ENCODE measurements at places on chromosomes 11 and 22.

DNA sequence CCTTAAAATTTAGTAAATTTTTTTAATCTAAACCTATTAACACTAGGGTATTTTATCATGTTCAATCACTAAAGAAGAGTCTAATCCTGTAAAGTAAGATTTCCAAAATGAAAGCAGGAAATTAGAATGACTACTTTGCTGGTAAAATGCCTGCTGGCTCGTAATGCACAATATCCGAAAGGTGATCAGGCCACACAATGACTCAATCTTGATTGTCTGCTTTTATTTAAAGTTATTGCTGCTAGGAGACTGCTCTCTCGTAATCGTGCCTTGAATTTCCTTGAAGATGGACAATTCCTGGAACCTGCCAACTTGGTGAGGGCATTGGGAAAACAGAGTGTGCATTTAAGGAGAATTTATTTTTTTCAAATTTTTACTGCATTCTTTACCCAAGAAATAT lies 1786.5 kb upstream of the RAG2 start:
- DNase-seq, result no peak

DNA sequence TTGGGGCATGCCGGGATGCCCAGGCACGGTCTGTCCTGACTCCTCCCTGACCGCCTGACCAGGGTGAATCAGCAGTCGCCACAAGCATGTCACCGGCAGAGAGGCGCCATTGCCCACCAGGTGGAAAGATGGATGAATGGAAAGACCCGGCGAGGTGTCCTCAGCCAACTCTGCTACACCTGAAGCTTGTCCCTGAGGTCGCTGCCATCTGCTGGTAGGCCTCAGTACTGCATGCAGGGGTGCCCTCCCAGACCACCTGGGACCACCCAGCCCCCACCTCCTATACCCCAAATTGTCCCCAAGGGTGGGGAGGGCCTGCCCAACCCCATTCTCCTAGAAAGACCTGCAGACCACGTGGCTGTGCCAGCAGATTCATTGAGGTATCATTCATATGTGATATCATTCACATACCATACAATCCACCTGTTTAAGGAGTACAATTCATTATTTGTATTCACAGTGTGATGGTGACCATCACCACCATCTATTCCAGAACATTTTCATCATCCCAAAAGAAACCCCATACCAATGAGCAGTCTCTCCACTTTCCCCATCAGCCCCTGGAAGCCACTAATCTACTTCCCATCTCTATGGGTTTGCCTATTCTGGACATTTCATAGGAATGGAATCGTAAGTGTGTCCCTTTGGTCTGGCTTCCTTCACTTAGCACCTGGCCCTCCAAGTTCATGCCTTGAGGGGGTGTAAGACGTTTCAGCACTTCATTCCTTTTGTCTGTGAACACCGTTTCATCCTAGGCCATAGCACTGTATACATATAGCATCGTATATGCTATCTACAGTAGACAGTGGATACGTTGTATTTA lies 17.5 kb downstream of the FGF3 start:
- DNase-seq, result no peak

DNA sequence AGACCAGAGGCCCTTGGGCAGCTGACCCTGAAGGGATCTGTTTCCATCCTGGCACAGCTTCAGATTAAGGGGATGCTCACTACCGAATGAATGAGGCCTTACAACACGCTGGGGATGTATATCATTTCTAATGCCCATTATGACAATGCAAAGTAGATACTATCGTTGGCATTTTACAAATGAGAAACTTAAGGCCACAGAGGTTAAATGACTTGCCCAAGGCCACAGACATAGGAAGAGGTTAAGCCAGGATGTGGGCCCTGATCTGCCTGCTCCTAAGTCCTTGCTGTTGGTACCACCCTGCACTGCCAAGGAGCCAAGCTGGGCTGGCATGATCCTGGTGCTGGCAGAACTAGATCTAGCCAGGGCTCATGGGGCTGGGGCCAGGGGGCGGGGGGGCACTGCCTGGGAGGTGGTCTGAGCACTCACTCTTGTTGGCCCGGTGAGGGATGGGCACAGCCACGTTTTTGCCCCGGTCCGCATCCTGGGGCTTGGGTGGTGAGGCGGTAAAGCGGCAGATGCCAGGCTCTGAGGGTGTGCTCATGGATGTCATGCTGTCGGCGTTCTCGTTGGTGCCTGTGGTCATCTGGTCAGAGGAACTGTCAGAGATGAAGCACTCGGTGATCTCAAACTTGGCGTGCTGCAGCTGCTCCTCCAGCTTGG lies 102.8 kb downstream of the CEP164 start:
- DNase-seq, result no peak

DNA sequence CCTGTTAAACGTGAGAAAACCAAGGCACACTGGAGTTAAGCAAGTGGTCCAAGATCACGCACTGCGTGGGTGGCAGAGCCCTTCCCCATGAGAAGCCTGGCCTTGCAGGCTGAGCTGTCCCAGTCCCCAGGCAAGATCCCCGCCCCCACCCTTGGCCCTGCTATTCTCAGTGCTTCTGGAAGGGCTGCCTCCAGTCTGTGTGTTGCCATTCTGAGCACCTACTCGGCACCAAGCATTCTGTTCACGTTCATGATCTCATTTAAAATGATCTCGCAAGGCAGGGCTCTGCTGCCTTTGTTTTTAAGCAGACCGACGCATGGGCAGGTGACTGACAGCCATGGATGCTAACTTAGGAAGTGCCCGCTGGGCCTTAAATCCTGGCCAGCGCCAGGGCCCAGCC lies 62.8 kb downstream of the PHF21B start:
- DNase-seq, result no peak

- no peak for DNase-seq
Measured at GRCh38 chr11:101363706-101364275, 220.0 kb downstream of the TRPC6 start.

- DNase-seq, result no peak
Measured at GRCh38 chr11:20046416-20046815, 113.9 kb downstream of the DBX1 start.

DNA sequence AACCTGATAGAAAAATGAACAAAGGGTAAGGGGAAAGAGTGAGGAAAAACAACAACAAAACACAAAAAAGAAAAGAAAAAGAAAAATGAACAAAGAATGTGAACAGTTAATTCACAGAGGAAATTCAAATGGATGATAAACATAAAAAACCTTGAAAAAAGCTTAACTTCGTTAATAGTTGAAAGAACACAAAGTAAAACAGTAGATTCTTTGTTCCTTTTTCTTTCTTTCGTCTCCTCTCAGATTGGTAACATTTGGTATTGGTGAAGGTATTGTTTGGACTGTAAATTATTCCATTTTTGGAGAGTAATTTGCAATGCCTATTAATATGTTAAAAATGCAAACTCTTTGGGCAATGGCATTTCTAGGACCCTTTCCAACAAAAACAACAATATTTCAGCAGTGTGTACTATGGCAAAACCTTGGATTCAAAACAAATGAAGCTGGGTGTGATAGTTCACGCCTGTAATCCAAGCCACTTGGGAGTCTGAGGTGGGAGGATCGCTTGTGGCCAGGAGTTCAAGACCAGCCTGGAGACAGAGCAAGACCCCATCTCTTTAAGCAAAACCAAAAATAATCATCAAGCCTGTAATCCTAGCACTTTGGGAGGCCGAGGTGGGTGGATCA lies 3.3 kb upstream of the BACE1 start:
- DNase-seq, result no peak

GRCh38 chr11:72226701-72227100 lies 2.1 kb downstream of the INPPL1 start:
- DNase-seq, result no peak

- no peak for DNase-seq
Measured at GRCh38 chr11:123421589-123421988, 8.5 kb upstream of the GRAMD1B start.

GRCh38 chr22:39920134-39920743 lies 19.4 kb downstream of the GRAP2 start:
- no peak for DNase-seq

DNA sequence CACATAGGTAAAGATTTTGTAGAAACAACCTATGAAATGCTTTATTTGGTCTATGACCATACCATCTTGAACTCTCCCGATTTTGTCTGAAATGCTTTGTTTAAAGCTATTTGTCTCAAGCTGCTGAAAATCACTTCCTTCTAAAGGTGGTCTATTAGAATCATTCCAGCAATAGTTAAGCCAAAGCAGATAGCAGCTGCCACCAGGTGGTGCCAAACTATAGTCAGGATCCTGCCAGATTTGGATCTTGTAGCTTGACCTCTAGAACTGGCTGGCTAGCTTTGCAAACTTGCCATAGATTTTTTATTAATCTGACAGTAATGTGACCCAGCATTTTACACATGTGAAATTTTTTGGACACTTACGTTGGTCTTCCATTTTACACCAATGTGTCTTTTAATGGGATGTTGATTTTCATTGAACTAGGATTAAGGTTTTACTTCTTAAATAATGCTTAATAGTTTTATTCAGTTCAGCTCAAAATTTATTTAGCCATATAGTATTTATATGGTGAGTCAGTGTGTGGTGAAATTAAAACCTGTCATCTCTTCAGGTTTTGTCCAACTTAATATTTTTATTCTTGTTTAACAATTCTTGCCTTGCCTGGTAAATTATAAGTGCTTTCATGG lies 19.7 kb downstream of the CTR9 start:
- no peak for DNase-seq

- no peak for DNase-seq
Measured at GRCh38 chr11:128359515-128359914, 227.8 kb downstream of the ETS1 start.

DNA sequence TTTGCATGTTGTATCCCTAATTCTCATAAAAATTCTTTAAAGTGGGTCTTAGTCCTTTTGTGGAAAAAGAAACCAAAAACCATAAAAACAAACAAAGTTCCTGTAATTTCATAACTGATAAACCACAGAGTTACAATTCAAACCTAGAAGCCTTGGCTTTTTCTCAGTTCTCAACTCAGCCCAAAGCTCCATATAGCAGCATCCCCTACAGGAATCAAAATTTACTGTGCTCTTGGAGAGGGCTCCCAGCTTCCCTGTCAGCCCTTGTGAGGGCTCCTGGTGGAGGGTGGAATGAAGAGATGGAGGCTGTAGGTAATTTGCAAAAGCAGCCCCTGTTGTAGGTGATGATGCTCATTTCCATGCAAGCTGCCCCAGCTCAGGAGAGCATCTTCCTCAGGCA lies 506.1 kb upstream of the KIRREL3 start:
- DNase-seq, result no peak
